ENCODE measurements at places on chromosomes 7 and 10. TPM values are rescaled to one million over a fixed set of nuclear protein-coding genes. Genes with fewer than 3 reads are reported as not detected.

- no peak for DNase-seq
- H3K27me3 ChIP-seq: no peaks in the 10 kb centered on the region
- no peak overlapping the region for H3K27ac ChIP-seq
- H3K4me3 ChIP-seq: no peak overlapping the region
- no peaks in the 10 kb centered on the region for H3K36me3 ChIP-seq
Measured at GRCh38 chr7:15389073-15389472, 172.7 kb downstream of the AGMO start.

DNA sequence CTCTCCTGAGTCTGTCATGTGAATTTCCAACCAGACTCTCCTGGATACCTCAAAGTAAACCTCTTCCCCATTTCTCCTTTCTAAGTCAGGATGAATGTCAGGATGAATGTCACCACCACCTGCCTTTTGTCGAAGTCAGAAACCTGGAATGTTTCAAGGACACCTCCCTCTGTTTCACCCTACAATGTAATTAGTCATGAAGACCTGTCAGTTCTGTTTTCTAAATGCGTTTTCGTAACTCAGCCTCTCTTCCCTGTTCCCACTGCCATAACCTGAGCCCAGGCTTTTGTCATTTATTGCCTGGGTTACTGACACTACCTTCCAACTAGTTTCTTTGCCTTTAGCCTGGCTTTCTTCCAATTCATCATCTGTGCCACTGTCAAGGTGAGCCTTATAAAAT, 5.5 kb upstream of the STN1 start:
- no peaks in the 10 kb centered on the region for H3K27me3 ChIP-seq
- no peak overlapping the region for H3K27ac ChIP-seq
- H3K36me3 ChIP-seq: no peaks in the 10 kb centered on the region
- H3K4me3 ChIP-seq: no peak overlapping the region
- no peaks in the 10 kb centered on the region for H3K4me1 ChIP-seq

DNA sequence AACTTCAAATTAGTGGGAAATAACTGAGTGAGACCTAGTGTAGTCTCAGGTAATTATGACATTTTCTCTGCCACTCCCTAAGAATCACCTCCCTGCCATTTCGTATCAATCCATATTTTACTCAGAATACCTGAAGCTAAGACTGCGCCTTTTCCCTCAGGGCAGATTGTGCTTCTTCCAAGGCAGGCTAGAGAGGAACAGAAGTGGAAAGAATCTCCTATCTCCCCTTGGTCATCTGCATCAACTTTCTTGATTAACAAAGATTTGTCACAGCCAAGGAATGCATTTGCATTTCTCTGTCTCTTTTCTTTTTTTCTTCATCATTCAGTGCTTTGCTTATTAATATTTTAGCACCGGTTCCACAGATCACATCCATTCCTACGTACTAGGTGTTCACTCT, 119.1 kb downstream of the PTPRZ1 start:
- no peaks in the 10 kb centered on the region for H3K4me1 ChIP-seq
- H3K4me3 ChIP-seq: no peak overlapping the region
- H3K27me3 ChIP-seq: no peaks in the 10 kb centered on the region
- DNase-seq: no peak
- no peaks in the 10 kb centered on the region for H3K36me3 ChIP-seq

Gene ACSL5
- total RNA-seq: 4.6 TPM

Gene KCNIP2
- total RNA-seq: 126 TPM

All from heart left ventricle (tissue), 16 donors.